ENCODE measurements at places on chromosomes 7 and 10.
A peak's percentile ranks its signal among the peaks of the same experiment; 100 is the strongest.

DNA sequence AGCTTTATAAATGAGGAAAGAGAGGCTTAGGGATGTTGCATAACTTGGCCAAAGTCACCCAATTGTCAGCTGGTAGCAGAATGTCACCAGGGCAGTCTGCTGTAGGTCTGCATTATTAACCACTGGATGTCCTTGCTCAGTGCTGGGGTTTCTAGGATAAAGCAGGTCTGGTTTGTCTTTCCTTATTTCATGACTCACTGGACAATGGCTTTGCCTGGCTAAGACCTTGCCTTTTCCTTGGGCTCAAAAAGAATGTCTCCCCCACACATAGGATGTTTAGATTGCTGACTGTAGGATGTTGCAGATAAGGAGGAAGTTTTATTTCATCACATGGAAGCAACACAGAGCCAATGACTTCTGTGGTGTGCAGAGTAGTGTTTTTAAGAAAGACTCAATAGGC is 29.4 kb downstream of the WDFY4 start:
- no peak for DNase-seq

- DNase-seq, result no peak
These were observed 29.3 kb downstream of the TNS3 start for GRCh38 chr7:47552621-47553020.

DNA sequence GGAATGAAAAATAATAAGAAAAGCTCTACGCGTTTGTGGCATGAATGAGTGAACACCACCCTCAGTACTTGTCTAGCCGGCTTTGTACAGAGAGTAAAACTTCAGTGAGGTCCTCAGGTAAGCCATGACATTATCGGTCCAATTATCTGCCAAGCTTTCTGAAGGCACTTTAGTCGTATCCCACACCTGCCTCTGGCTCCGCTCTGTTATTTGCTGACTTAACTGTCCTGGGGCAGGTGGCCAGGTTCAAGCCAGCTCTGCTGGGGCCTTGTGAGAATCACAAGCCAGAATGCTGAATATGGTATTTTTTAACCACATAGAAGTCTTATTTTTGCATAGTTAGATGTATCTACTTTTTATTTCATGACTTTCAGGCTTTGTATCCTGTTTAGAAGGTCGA is 66.0 kb upstream of the FHIP2A start:
- DNase-seq, result no peak

DNA sequence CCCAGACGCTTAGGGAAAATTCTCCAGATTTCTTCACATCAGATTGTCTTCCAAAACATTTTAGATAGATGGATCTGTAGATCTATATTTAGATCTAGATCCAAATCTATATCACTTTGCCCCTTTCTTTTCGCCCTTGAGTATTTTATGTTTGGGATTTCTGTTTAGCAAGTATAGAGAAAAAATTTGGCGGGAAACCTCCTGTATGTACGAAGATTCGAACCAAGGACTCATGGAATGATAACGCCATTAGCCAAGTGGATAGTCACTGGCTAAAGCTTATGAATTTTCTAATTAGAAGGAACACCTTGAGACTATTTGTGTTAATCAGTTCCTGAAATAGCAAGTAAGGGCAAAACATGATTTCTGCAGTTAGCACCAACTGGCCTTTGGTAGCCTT is 1.2 kb downstream of the THNSL1 start:
- no peak for DNase-seq

DNA sequence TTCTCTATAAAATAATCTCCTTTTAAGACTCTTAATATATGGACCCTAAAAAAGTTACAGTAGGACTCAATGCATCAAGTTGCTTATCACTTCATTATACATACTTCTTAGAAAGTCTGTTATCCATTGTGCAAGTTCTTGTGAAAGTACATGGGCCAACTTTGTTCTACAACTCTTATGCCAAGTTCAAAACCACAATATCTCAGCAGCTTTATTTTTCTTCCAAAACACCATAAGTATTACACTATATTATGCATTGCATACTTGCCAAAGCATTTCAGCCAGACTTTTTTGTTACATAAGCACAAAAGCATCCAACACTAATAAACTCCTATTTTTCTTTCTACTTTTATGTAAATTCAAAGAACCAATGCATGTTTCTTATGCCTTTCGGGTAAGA is 94.4 kb downstream of the AHR start:
- no peak for DNase-seq

GRCh38 chr7:134752006-134752760 is 27.3 kb upstream of the CALD1 start:
- no peak for DNase-seq

GRCh38 chr7:130151591-130152492 is 53.4 kb downstream of the TMEM209 start:
- no peak for DNase-seq

GRCh38 chr7:26074919-26075318 is 77.1 kb upstream of the NFE2L3 start:
- DNase-seq, result no peak

GRCh38 chr10:44393834-44394547 is 9.1 kb upstream of the CXCL12 start:
- DNase-seq, result no peak

- DNase-seq, result no peak
These were observed 229.6 kb downstream of the CREB5 start for GRCh38 chr7:28641752-28642545.

DNA sequence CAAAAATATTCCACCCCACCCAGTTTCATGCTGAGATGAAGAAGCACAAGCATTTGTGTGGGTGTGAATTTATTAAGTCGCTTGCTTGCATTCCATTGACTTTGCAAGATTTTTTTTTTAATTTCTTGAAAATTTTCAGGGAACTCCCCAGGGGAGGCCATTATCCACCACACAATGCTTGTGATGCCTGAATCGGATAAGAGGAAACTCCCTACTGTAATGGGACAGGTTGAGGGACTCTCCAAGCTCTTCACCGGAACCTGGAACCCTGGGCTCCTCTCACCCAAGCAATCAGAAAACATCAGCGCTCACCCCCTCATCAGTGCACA is 153.6 kb upstream of the ZMIZ1 start:
- no peak for DNase-seq

DNA sequence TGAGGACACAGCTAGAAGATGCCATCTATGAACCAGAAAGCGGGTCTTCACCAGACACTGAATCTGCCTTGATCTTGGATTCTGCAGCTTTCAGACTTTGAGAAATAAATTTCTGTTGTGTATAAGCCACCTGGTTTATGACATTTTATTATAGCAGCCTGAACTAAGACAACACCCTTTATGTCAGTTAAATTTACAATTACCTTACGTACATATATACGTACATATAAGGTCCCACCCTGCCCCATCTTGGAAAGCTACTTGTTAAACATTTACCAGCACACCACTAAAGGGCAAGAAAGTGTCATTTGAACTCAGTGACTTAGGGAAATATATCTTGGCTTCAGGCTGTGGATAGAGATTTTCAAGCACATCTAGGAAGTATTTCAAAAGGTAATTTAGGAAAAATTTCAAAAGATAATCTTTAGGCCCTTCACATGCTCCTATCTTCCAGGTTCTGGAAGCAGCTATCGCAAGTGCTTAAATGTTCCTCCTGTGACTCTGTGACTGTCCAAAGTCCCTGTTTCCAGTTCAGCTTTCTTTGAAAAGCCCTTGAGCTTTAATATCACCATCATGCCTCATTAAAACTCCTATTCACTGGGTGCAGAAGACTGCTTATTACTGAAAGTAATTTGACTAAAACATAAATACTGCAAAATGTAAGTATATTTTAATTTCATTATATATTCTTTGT is 9.6 kb upstream of the SRI start:
- DNase-seq, result no peak

- DNase-seq, result peak; percentile 84
These were observed 109.1 kb upstream of the TNRC18 start for GRCh38 chr7:5532536-5533335.

- DNase-seq, result no peak
These were observed 254.6 kb downstream of the GRID1 start for GRCh38 chr10:86111902-86112545.

GRCh38 chr10:127398971-127399365 is 150.1 kb upstream of the NPS start:
- DNase-seq, result no peak

- DNase-seq, result no peak
These were observed 4.6 kb downstream of the GTPBP4 start for GRCh38 chr10:992871-993270.

GRCh38 chr7:39069031-39069430 is 91.3 kb downstream of the POU6F2 start:
- no peak for DNase-seq

DNA sequence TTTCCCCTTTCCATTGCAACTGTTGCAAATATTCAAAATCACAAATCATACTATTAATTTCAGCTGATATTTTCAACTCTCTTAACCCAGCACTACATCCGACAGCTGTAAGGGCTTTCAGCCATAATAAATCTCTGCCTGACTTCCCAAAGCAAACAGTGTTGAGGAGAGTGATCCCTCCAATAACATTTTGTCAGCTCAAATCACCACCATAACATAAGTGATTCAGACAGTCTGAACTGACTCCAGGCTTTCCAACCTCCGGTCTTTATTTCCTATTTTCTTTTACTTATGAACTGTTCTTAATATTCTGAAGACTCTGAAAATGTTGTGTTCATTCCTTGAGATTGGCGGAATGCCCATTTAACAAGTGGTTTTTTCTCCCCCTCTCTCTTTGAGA is 1085.9 kb downstream of the GATA3 start:
- DNase-seq, result no peak

DNA sequence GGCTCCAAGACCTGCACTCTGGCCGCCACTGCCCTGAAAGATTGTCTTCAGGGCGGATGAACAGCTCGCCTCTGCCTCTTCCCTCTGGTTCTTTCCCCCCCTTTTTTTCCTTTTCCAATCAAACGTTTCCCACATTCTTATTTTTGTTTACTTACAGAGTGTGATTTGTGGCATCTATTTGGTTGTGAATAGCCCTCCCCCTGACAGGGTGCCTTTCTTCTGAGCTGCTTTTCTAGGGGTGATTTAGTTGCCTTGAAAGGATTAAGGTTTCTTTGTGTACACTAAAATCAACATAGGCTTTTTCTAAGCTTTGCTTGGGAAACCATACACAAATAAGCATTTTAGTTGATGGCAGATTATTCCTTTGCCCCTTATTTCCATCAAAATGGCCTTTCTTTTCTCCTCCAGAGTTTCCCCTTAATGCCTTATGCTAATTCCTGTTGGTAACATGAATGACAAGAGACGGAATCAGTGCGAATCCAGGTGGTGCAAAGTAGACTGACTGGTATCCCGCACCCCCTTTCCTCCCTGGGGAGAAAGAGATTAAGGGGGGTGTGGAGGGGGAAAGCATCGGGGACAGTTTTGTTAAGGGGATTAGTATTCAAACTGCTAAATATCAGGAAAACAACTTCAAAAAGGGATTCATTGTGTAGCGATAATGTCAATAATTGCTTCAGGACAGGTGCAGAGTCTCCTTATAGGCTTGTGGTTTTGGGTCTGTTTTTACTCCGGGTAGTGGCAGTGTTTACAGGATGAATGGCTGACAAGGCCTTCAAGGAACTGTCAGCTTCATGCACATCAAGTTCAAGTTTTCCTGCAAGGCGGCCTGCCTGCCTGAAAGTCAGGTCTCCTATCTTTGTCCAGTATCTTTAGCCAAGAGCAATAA is 431.6 kb upstream of the GALNT17 start:
- DNase-seq, result no peak

DNA sequence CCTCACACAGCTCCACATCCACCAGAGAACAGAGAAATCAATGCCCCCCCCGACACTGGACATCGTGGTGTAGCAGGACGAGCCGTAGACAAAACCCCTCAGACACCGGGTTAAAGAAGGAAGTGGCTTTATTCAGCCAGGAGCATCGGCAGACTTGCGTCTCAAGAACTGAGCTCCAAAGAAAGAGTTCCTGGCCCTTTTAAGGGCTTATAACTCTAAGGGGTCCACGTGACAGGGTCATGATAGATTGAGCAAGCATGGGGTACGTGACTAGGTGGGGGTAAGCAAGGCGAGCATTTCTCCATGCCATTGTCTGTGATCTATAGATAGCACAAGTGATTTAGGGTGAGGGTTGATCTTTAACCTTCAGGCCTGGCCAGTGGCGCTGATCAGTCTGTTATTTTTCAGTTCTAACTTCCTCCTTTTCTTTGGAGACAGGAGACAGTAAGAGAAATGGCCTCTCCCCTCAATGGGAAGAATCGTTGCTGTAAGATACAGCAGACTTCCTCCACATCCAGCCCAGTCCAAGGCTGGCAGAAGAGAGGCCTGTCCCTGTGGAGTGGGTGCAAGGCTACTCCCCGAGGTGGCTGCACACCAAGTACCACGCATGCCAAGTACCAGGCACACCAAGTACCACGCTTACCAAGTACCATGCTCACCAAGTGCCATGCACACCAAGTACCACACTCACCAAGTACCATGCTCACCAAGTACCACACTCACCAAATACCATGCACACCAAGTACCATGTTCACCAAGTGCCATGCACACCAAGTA is 19.5 kb upstream of the PPP2R2D start:
- no peak for DNase-seq

GRCh38 chr7:111531993-111532392 is 30.3 kb downstream of the IMMP2L start:
- no peak for DNase-seq

GRCh38 chr7:81298951-81299666 is 380.3 kb upstream of the SEMA3C start:
- DNase-seq, result no peak

- no peak for DNase-seq
These were observed 141.4 kb downstream of the GRID1 start for GRCh38 chr10:86225103-86225782.

GRCh38 chr7:91029688-91030087 is 234.5 kb upstream of the FZD1 start:
- DNase-seq, result no peak

GRCh38 chr7:151094675-151095074 is 8.4 kb downstream of the AGAP3 start:
- DNase-seq, result no peak

DNA sequence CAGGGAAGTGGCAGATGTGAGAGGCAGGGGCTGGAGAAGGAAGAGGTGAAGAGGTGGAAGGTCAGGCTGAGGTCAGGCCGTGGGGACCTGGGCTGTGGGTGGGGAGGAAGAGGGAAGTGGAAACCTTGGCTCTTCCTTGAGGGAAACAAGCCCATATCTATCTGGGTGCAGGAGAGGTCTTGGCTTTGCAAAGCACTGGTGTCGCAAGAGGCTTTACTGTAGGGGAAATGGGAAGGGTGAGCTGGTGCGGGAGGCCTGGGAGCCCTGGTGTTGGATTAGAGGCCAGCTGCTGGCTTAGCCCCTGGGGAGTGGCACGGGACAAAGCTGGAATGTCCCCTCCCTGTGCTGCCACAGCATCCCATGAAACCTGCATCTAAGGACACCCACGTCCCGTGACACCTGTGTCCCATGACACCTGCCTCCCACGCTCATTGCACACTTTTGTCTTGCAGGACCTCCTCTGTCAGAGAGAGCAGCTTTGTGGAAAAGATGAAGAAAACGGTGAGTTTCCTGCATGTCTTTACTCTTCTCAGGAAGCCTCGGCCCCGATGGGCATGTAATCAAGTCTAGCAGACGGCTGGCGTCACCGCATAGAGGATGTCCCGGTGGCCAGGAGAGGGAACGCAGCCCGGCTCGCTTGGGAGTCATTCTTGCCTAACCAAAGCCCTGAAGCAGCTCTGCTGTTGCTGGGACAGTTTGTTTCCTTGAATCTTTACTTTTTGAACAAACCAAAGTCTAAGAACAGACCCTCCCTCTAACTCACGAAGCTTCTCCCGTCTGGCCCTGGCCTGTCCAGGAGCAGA is 22.2 kb downstream of the TMEM120A start:
- peak; percentile 87 for DNase-seq

GRCh38 chr10:78749200-78749599 is 319.6 kb upstream of the ZMIZ1 start:
- peak; percentile 1 for DNase-seq

- DNase-seq, result no peak
These were observed 868.4 kb upstream of the C7orf33 start for GRCh38 chr7:147721962-147722830.

Data from aorta (tissue), 5 donors.